ENCODE measurements at places on chromosomes 12 and 14. TPM values are rescaled to one million over a fixed set of nuclear protein-coding genes. Genes with fewer than 3 reads are reported as not detected.

GRCh38 chr14:50109342-50109741 lies 7.0 kb downstream of the VCPKMT start:
- DNase-seq: no peak

HOXC12 gene
- total RNA-seq: not detected

CLEC2A gene
- not detected for total RNA-seq

DNA sequence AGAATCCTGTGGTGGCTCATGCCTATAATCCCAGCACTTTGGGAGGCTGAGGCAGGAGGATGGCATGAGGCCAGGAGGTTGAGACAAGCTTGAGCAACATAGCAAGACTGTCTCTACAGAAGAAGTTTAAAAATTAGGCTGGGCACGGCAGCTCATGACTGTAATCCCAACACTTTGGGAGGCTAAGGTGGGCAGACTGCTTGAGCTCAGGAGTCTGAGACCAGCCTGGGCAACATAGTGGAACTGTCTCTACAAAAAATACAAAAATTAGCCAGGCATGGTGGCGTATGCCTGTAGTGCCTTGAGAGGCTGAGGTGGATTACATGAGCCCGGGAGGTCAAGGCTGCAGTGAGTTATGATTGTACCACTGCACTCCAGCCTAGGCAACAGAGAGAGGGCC lies 998 bp upstream of the CYP27B1 start:
- DNase-seq: no peak

DNA sequence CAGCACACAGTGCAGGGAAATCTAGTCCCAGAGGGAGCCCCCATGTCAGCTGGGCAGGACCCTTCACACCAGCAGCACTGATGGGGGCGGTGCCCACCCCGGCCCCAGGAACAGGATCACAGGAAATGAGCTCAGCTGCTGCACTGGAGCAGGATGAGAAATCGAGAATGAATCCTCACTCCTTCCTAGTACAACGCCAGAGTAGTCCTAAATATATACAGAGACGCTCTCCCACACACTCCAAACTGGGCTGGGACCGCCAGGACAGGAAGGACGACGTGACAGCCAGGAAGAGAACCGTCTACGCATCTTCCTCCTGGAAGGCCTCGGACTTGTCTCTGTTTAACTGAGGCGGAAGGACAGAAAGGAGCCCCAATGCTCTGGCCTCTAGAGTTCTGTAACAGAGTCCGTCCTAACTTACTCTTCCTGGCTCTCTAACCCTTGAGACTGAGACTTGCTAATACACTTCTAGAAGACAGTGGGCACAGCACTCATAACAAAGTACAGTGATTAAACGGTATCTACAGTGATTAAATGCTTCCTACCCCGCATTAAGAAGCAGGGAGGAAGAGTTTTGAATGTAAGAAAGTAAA lies 33.4 kb downstream of the CDC42BPB start:
- DNase-seq: no peak

ACSS3 gene
- total RNA-seq: 8.9 TPM

- no peak for DNase-seq
Measured at GRCh38 chr12:76784600-76785051, 20.7 kb downstream of the ZDHHC17 start.

DNA sequence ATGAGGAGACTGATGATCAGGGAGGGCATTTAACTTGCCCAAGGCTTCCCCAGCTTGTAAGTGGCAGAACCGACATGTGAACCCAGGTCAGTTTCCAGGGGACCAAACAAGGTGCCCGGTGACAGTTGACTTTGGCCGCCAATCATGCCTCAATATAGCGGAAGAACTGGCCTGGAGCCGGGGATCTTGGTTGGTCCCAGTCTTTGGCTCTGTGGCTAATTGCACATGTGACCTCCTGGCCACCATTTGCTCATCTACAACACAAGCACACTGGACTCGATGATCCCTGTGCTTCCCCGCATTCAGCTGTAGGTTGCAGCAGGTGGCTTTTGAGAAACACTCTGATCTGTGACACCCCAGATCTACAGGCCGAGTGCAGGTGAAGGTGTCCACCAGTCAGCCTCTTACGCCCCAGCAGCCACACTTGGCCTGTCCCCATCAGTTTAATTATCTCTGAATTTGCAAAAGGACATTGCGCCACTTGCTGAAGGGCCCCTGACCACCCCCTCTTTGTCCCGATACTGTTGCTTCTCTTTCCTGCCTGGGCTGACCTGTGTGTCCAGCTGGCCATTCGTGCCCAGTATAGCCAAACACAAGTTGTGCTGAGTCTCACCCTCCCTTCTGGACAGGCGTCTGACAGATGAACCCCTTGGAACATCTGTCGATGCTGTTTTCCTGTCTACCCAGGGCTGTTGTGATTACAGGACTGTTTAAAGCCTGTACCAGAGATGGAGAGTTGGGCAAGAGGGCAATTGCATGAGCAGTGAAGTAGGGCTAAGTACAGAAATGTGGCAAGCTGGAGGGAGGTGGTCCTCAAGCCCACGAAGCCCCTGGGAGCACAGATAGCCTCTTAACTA lies 14.1 kb downstream of the ACACB start:
- no peak for DNase-seq

DNA sequence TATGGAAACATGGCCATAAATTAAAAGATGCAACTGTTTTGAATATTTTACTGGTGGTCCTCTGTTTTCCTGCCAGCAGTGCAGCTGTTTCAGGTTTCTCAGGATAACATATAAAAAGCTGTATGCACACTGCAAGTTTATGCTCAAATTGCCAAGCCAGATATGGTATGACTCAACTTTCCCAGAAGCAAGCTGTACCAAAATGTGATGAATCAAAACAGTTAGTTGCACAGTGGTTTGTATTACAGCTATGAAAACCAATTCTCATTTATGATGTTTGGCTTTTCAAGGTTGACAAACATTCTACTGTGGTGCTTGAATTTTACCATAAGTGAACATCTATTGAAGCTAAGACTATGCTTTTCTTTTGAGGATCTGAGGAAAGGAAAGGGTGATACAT lies 15.5 kb downstream of the TRMT5 start:
- no peak for DNase-seq

DNA sequence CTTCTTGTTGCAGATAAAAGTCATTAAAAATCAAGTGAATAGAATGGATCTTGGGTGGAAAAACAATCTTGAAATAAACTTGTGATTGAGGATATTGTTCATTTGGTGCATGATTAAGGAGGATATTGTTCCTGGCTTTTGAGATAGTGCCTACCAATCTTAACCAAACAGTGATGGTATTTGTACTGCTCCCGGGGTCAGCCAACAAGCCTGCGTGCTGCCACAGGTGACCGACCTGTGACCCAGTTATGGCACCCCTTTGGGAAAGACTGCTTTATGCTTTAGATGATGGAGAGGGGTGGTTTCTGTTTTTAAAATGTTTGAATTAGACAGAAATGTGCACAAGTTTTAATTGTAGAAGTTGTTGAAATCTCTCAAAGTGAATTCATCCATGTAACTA lies 41.6 kb downstream of the SUDS3 start:
- no peak for DNase-seq

ASIC1 gene
- 16.2 TPM for total RNA-seq

GRCh38 chr14:36981832-36982529 lies 190.4 kb downstream of the SLC25A21 start:
- DNase-seq: no peak

GRCh38 chr14:58899317-58899713 lies 261.6 kb downstream of the DACT1 start:
- no peak for DNase-seq

KCNH3 gene
- total RNA-seq: 7.5 TPM

DNA sequence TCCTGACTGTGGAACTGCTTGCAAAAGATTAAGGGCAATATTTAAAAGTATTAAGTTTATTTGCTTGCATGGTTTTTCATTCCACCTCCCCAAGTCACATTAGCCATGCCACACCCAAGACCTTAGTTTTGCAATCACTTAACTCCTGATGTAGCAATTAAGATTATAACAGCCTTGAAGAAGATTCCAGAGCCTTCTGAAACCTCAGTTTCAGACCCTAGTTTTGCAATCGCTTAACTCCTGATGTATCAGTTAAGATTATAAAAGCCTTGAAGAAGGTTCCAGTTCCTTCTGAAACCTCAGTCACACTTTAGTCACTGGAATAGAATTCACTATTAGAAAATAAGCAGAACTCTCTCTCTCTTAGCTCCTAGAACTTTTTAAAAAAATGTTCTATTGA lies 42.7 kb upstream of the DCN start:
- no peak for DNase-seq

DNA sequence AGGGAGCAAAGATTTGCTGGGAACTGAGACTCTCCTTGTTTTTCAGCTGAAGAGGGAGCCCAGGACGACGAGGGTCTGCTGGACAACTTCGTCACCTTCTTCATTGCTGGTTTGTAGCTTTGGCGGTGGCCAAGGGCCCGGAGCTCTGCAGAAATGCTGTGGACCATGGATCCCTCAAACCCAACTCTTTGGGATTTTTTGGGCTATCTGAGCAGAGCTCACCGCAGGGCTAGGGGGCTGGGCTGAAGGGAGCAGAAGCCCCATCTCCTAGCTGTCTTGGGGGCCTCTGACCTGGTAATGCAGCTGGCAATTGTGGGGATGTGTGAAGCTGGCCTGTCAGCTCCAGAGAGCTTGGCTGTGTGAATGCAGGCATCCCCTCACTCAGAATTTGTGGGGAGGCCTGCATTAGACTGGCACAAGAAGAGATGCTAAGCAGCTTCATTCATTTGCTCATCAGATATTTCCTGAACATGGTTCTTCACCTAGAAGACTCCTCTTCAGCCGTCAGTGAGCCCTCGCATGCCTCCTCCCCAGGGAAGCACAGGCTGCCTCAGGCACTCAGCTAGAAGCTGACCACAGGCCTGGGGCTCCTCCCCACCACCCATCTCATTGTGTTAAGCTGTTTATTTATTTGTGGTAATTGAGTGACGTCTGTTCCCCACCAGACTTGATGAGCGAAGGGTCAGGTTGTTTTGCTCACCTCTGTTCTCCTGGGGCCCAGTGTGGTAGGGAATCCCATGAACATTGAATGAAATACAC lies 32.2 kb downstream of the CYP46A1 start:
- DNase-seq: no peak

DNA sequence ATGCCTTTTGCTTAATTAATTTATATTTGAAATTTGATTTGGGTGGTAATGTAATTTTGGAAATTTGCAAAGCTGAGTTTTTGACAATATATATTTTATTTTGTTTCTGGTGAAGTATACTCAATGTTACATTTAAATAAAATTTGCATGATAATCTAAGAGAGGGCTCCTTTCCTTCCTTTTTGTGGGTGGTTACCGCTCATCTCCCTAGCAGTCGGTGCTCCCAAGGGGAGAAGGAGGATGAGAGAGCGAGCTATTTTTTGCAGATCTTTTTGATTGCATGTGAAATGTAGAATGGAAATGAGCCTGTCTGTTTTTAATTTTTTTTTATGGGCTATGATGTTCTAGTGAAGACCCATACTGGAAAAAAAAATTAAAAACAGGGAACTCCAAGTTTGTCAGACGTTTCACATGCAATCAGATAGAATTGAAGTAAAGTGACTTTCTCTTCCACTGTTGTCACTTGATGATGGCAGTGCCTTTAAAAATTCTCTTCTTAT lies 39.8 kb downstream of the MSRB3 start:
- DNase-seq: no peak

NUAK1 gene
- 40.6 TPM for total RNA-seq

RASAL1 gene
- 2.5 TPM for total RNA-seq

KCNA1 gene
- 1.1 TPM for total RNA-seq

- no peak for DNase-seq
Measured at GRCh38 chr14:67704484-67705089, 2.9 kb downstream of the RDH12 start.

KCNJ8 gene
- 5.9 TPM for total RNA-seq

GRCh38 chr14:101595887-101596721 lies 34.8 kb downstream of the DIO3 start:
- no peak for DNase-seq

GRCh38 chr12:112126000-112126438 lies 659 bp downstream of the TRAFD1 start:
- DNase-seq: no peak

DNA sequence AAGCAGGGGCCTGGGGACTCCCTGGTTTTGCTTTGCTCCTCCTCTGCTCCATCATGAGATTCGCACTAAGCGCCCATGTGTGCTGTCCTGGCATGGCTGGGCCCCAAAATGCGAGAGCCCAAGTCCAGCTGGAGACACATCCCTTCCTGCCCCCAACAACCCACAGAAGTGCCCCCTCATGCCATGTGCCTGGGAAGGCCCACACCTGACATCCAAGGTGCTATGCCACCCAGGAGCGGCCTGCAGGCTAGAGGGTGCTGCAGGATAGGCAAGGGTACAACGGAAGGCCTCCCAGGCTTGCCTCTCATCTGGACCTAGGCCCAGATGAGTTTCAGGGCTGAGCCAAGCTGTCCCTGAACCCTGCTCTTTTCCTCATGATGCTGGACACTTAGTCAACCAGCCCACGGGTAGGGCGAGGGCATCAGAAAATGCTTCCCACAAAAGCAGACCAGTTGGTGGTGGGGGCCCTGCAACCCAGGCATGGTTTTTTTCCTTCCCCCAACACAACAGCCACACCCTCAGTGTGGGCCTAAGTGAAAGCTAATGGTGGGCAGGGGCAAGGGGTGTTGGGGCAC lies 13.2 kb upstream of the KRT80 start:
- no peak for DNase-seq

DNA sequence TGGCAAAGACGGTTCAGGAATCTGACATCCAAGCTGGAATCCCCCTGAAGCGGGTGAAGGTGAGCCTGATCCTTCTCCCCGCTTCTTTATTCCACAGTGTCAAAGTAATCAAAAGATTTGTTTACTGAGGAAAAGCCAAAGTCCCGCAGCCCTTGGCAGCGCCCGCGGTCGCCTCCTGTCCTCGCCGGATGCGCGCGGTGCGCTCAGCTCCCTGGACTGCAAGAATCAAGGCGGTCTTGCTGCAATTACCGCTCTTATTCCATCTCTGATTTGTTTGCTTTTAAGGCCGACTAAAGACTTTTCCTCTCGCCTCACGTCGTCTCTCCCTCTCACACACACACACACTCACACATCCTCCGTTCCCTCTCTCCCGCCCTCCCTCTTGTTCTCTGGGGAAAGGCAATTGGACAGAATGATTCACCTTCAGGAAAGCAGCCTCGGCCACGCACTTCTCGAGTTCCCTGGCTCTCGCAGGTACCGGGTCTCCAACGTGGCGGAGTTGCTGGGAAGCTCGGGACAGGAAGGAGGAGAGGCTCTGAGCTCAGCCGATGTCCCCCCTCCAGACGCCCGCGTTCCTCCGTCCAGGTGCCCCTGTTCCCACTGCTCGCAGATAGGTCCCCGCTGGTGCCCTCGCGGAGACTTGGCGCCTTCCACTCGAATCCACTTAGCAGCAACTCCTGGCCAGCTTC lies 68.6 kb upstream of the USP15 start:
- DNase-seq: peak; percentile 28

CFAP251 gene
- 9.5 TPM for total RNA-seq

DNA sequence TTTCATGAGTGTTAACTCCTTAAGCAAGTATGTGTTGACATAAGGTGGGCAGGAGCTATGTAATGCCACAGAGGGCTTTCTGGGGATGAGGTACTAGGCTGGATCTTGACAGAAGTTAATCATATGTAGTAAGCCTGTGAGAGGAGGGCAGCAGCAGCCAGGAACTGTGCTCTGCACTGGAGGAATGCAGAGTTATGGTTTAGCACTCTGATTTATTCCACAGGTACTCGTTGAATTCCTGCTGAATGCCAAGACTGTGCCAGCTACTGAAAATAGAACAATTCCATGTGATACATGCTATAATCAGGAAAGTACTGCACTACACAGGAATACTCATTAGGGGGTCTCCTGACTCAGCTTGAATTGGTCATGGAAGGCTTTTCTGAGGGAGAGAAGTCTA lies 58.7 kb downstream of the SUSD6 start:
- no peak for DNase-seq

All from occipital lobe (tissue), 3 donors.